ENCODE measurements at places on chromosomes 3 and 15.

- DNase-seq: no peak
Observed at GRCh38 chr3:36214460-36214859, 165.8 kb upstream of the STAC start.

DNA sequence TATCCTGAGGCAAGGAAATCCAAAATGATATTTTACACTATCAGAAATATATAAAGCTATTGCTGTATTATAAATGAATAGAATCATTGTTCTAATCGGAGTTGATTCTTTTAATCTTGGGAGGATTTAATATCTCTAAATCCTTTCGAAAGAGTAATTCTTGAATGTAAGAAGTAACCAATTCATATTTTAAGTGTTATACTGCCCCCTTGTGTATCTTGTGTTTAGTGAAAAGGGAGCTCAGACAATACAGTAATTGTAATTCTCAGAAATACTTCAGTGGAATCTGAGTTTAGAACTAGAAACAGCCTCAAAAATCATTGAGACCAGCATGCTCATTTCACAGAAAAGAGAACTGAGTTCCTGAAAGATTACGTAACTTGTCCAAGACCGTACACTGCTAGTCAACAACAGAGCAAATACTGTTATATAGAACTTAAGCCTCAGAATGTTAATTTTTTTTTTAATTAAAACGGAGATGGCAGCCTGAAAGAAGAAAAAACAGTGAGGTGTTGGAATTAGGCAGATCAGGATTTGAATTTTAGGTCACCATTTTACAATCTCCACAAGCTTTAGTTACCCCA, 42.9 kb downstream of the PLCH1 start:
- no peak for DNase-seq

DNA sequence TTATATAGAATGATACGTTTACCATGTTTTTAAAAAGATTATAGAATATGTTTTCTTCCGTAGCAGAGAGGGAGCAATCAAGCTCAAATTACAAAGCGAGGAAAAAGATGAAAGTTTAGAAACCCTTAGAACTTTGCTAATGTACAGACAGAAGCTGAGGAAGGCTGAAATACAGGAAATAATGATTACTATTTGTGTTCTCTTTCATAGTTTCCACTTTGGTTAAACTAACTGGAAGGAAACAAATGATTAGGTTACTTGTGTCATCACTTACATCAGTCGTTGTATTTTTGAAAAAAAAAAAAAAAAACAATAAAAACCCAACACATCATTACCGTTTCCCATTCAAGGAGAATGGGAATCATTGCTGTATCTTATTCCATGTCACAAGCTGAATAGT, 337.8 kb upstream of the CBLB start:
- no peak for DNase-seq

GRCh38 chr3:104510131-104510849, 856.4 kb upstream of the ALCAM start:
- DNase-seq: no peak

DNA sequence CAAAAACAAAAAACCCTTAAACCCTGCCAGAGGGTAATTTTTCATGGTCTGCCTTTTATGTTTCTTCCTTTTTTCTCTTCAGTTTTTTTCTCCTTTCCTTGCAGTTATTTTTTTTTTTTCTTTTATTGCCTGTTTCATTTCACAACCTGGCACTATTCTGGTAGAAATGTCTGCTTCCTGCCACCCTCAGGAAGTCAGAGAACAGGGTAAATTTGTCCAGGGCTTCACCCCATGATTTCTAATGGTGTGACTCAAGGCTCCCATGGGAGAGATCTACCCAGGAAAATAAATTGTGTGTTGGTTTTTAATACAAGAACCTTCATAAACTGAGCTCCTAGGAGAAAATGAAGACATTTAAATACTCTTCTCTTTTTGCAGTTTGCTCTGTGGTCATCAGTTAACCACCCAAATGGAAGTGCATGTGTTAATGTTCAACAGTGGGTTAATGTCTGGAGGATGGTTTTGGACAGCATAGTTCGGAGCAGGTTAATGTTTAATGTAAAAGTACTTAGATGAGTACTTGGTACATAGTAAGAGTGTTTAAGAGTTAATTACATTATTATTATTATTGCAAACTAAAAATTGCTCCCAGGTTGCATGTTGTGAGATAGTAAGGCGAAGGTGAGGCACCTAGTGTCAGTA, 45.9 kb downstream of the CGNL1 start:
- no peak for DNase-seq

DNA sequence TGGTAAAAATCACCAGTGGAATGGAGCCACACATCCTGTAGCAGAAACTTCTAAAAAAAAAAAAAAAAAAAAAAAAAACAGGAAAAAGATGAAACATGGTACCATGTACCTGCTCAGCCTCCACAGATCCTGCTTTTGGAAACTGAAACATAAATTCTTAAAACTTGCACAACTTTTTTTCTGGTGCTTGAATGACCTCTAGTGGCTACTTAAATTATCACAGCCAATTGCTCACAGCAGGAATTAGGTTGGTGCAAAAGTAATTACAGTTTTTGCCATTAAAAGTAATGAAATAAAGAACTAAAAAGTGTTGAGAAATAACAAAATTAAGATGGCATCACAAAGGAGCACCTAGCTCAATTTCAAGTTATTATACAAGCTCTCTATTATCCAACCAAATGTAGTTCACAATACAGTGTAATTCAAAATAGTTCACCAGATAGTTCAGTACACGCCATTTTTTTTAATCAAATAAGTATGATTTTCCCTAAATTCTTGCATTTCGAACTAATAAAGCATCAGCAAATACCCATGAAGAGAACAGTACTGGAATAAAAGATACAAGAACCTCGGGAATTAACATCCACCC, 80.6 kb downstream of the ULK4 start:
- no peak for DNase-seq

- no peak for DNase-seq
Observed at GRCh38 chr15:22952796-22953579, 27.2 kb downstream of the CYFIP1 start.

DNA sequence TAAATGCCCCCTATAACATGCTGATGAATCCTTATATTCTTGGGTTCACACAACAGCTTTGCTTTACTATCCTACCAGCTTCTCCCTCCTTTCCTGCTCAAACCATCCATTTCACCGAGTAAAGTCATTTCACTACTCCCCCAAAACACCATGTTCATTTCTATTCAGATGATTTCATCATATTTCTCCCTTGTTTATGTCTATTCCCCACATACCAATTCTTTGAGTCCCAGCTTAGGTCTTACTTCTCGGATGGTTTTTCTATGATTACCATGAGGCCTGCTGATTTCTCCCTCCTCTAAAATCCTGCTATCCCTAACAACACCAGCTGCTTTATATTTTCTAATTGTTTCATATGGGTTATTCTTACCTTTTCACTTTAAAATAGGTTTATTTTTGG, 231.4 kb downstream of the TIGIT start:
- DNase-seq: no peak

DNA sequence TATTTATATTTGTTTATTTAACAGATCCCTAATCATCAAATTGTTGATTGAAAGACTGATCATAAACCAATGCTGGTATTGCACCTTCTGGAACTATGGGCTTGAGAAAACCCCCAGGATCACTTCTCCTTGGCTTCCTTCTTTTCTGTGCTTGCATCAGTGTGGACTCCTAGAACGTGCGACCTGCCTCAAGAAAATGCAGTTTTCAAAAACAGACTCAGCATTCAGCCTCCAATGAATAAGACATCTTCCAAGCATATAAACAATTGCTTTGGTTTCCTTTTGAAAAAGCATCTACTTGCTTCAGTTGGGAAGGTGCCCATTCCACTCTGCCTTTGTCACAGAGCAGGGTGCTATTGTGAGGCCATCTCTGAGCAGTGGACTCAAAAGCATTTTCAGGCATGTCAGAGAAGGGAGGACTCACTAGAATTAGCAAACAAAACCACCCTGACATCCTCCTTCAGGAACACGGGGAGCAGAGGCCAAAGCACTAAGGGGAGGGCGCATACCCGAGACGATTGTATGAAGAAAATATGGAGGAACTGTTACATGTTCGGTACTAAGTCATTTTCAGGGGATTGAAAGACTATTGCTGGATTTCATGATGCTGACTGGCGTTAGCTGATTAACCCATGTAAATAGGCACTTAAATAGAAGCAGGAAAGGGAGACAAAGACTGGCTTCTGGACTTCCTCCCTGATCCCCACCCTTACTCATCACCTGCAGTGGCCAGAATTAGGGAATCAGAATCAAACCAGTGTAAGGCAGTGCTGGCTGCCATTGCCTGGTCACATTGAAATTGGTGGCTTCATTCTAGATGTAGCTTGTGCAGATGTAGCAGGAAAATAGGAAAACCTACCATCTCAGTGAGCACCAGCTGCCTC, 14.7 kb downstream of the THBS1 start:
- no peak for DNase-seq

DNA sequence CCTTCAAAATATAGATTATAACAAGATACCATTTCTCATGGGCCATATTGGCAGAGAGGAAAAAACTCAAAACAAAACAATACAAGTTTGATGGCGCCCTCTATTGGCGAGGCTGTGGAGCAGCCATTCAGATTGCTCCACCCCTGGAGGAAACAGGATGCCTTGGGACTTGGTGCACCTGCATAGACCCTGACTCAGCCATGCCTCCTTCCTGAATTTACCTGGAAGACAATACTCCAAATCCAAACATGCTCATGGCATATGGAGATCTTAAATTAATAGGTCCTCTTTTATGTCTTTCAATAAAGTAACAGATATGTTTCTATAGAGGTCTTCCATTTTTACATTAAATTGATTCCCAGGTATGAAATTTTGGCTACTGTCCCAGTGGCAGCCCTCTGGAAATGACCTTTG, 90.0 kb downstream of the APBA2 start:
- DNase-seq: peak; percentile 43

DNA sequence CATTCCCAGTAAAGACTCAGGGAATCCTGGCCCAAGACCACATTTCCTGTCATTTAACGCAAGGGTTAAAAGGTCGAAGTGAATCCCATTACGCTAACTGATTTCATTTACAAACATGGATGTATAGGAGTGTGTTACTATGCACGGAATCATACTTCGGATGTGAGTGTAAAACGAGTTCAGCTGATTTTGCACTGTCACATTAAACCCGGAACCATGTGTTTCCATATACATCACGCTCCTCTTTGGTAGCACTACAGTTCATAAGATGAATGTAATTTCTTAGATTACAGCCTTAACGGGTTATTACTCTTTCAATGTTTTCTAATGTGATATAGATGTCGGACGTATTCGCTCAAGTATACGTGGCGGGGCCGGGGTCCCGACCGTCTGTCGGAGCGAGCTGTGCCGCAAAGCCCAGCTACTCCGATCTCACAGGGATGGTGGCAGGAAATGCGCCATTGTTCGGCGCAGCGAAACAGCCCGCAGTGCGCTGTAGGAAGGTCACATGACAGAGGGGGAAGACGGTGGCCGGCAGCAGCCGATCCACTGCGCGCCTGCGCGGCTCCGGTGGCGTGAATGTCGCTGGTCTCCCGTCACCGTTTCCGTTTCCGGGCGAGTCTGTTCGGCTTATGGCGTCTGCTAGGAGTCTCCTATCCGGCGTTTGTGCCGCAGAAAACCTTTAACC, 97.3 kb downstream of the NPAP1 start:
- DNase-seq: peak; percentile 40

DNA sequence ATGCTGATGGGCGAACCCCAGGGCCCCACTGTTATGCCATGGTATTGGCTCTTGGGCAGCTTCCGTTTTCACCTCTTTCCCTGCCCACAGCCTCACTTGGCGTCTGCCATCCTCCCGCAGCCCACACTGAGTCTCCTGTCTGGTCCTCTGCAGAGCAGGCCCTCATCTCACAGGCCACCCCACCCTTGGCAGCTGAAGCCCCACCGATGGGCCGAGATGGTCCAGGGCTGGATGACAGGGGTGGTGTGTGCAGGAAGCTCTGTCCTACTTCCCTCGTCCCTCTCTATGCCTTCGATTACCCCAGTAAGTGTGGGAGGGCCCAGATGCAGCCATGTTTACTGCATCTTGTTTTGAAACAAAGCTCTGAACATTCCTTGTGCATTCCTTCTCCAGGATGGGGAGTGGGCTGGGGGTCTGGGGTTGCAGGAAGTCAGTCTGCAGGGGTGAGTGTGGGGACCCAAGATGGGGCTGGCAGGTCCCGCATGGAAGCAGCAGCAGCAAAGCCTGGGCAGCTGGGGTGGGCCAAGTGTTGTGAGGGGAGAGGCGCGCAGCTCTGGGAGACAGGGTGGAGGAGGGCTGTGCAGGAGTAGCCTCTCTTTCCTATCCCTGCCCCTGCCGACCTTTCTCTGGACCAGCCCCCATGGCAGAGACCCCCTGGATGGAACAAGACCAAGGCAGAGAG, 20.9 kb downstream of the TBC1D21 start:
- DNase-seq: no peak

DNA sequence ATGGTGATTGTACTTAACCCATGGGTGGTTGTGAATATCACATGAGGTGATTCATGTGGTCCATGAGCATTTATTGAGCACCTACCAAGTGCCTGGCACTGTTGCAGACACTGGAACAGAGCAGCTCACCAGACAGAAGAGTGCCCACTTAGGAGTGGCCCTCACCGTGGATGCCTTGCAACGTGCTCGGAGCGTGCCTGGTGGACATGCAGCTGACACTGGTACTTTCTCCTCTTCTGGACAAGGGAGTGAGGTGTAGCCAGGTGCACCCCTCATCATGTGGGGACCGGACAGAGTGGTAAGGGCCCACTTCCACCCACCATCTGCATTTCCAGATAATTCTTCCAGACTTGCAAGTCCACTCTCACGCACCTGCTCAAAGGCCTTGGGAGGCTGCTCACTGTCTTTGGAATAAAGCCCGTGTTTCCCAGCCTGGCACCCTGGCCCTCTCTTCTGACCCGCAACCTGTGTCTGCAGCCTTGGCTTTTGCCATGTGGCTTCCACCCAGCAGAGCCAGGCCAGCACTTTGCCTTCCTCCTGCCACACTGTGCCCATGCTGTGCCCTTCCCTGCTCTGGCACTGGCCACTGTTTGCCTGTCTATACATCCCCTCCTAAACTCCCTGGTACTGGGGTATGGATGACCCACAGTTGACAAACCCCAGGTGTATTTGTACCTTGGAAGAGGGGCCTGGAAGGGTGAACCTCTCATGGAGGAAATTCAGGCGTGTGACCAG, 90.9 kb upstream of the SEC13 start:
- no peak for DNase-seq

- no peak for DNase-seq
Observed at GRCh38 chr15:36755341-36756000, 176.0 kb downstream of the CDIN1 start.

DNA sequence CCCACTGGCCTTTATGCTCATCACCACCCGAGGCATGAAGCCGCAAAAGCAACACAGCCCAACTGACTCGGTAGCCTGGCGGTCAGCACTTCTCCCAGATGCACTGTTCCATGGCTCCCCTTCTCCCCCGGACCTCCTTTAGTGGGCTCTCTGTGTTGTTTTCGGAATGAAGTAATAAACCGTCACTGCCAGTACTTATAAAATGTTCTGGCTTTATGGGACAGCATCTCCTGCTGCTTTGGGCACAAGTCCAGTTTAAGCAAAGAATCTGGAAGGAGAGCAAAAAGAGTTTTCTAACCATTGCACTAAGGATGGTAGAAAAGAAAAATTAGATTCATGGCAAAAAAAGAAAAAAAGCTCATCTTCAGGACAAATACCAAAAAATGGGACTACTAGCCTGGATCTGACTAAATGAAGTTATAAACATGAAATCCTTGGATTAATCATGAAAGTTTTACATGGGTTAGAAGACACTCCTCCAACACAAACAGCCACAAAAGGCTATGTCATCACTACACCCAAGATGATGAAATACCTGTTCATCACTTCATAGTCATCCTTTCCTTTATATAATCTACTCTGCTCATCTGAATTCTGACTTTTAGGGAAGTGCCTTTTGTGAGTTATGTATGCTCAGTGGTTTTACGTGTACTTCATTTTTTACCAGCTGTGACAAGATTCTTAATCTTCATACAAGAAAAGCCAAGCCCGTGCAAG, 89.5 kb upstream of the UBE2E2 start:
- no peak for DNase-seq

- DNase-seq: no peak
Observed at GRCh38 chr3:100954990-100955389, 38.2 kb downstream of the ABI3BP start.

Measured in activated T-helper 2 cell treated with anti-CD3 and anti-CD28 coated beads, Interferon-gamma antibody, Interleukin-2, Interleukin-4, amounts not matched to agents 10 μg/mL and 5 μg/mL and 100 μg/mL, durations not matched to agents 14 hours and 24 hours and 36 hours (primary cell).